ENCODE measurements at places on chromosomes 1 and 21.

GRCh38 chr1:167463875-167464575, 54.3 kb downstream of the CD247 start:
- no peak for DNase-seq

DNA sequence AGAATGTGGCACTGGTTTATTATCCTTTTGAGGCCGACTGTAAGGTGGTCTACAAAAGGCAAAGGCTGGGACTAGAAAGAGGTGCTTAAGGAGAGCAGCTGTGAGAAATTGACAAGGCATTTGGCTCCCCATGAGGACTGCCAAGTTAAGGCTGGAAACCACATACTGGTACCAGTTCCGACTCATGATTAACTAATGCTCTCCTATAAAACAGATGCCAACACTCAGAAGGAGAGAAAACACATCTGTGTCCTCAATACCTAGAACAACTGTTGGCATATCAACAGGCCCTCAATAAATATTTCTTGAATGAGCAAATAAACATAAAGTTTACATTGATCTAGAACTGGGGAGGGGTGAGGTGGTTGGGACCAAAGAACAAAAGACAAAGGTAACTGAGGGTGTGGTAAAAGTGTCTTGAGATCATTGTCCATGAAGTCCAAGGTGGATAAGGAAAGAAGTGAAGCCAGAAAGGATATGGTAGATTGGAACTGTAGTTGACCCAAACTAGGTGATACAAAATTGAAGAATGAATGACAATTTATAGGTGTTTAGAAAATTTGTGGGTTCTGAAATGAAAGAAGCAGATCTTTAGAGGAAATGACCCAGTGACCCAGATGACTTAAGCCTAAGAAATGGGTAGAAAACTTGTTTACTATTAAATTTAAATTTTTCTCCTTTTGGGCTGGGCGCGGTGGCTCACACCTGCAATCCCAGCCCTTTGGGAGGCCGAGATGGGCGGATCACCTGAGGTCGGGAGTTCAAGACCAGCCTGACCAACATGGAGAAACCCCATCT, 16.9 kb upstream of the MCL1 start:
- DNase-seq = peak; percentile 35

DNA sequence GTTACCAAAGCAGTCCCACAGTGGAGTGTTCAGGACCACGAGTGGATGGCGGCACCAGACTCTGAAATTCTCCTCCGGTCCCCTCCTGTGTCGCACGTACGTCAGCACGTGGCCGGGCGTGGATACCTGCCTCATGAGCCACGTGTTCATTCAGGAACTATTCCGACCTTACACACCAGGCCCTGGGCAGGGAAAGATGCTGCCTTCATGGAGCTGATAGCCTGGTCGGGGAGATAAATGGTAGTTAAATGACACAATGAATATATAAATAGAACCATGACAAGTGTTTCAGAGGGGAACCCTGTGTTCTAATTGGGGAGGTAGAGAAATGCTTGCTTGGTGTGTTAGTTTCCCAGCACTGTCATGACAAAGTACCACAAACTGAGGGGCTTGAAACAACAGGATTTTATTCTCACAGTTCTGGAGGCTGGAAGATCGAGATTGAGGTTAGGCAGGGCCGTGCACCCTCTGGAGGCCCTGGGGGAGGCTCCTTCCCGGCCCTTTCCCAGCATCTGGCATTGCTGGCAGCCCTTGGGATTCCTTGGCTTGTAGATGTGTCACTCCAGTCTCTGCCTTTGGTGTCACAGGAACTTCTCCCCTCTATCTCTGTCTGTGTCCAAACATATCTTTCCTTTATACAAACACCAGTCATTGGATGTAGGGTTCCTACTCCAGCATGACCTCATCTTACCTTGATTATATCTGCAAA, 28.9 kb upstream of the GPR137B start:
- no peak for DNase-seq

DNA sequence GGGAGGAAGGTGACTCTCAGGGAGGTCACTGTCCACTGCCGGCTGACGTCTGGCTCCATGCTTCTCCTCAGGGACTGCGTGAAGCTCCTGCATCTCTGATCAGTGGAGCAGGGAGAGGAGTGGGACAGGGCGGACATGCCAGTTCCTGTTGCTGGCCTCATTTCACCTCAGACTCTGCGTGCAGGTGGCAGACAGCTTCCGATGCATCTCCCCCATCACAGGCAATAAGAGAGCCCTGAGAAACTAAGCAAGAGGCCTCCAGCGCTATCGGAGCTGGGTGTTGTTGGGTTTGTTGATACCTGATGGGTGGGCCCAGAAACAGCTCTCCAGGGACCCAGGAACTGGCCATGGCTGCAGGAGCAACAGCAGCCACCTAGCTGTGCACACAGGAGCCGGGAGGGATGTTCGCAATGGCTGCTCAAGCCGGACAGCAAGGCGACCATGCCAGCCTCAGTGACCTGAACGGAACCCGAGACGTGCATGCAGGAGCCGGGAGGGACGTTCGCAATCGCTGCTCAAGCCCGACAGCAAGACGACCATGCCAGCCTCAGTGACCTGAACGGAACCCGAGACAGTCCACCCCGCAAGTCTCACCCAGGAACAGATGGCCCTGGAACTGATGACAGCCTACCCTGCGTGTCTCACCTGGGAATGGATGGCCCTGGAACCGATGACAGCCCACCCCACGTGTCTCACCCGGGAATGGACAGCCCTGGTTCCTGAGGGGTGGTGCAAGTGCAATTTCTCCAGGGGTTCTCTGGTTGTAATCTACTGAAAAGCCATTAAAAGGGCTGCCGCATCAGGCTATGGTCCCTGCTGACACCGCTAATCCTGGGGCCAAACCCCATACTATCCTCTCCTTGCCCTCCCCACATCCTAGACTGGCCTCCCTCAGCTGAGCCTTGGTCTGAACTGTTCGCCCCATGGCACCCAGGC, 14.2 kb upstream of the PCBP3 start:
- no peak for DNase-seq

DNA sequence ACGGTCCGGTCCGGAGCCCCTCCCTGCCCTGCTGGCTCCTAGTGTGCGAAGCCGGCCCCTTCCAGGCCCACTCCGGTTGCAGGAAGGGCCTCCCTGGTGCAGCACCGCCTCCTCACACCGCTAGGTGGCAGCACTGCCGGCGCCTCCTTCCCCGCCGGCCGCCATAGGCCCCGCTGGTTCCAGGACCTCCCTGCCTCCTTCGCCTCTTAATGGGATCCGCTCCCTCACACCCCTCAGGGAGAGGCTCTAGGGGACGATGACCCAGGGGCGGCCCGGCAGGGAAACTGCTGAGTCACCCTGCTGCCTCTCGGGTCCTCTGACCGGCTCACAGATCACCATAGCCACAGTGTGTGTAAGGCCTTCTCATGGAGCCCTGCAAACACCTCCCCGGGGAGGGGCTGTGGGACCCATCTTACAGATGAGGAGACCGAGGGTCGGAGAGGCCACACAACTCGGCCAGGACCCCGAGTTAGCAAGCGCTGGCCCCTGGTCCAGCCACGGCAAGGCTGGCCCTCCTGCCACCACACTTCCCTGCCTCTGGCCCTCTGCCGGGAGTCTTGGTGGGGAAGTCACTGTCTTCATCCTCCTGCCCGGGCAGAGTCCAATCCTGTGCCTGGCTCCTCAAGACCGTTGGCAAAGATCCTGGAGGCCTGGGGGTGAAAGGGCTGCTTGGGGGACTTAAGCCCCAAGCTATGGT, 1.6 kb upstream of the AJAP1 start:
- peak; percentile 34 for DNase-seq

- DNase-seq = no peak
These were observed 63.6 kb downstream of the MIS18A start for GRCh38 chr21:32215306-32215685.

GRCh38 chr1:23169727-23170335, 1.2 kb upstream of the LUZP1 start:
- DNase-seq = peak; percentile 95

- no peak for DNase-seq
These were observed 3.0 kb downstream of the AURKAIP1 start for GRCh38 chr1:1371746-1372711.

DNA sequence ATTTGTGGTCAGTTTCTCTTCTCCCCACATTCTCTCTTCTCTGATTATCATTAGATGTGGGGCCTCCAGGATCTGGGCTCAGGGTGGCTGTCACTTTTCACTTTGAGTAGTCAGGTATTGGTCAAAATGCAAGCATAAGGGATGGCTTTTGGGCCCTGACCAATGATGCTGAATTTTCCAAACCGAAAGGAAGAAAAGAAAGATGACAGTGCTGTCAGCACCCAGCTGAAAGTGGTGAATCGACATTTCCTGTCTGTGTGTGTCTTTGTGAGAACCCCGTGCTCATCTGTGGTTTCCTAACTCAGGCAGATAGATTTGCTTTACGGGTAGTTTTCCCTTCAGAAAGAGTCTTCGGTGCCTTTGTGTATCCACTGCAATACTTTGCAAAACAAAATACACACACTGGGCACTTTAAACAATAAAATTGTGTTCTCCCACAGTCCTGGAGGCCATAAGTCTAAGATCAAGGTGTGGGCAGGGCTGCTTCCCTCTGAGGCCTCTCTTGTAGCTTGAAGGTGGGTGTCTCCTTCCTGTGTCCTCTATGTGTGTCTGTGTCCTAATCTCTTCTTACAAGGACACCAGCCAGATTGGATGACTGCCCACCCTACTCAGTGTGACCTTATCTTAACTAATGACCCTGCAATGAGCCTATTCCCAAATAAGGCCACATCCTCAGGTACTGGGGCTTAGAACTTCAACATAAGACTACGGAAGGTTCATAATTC, 274.8 kb upstream of the AJAP1 start:
- DNase-seq = no peak

DNA sequence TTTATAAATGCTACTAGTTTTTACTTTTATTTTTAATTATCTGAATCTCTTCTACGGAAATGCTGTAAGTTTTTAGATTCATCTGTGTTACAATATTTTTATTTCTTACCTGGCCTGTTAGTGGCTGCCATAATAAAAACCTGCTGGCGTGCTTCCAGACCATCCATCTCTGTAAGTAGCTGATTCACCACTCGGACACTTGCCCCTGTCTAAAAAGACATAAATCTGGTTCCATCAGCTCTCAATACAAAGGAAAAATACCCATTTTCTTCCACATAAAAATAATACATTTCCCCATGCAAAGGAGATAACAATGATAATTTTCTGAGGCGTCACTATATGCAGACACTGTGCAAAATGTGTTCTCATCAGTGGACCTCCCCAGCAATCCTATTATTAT, 62.0 kb downstream of the NVL start:
- DNase-seq = no peak

- DNase-seq = no peak
These were observed 9.9 kb downstream of the LMO4 start for GRCh38 chr1:87338566-87338965.

- no peak for DNase-seq
These were observed 5.5 kb upstream of the KLF17 start for GRCh38 chr1:44113095-44113609.

GRCh38 chr1:174090471-174090870, 68.3 kb upstream of the RC3H1 start:
- DNase-seq = no peak

DNA sequence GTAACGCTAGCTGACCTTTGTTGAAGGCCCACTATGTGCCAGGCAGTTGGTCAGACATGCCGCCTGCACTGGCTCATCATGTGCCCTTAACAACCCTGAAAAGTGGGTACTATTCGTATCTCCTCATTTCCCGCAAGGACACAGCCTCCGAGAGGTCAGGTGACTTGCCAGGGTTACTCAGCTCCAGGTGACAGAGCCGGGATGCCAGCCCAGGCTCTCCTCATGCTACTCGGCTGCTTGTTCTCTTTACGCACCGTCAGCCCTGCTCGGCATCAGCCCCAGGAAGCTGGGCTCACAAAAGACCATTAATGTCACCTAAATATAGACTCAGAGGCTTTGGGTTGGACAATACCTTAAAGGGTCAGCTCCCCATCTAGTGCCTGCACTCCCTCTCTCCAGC, 29.0 kb downstream of the GRHL3 start:
- no peak for DNase-seq

- no peak for DNase-seq
These were observed 5.4 kb upstream of the ZNF691 start for GRCh38 chr1:42841010-42841409.

DNA sequence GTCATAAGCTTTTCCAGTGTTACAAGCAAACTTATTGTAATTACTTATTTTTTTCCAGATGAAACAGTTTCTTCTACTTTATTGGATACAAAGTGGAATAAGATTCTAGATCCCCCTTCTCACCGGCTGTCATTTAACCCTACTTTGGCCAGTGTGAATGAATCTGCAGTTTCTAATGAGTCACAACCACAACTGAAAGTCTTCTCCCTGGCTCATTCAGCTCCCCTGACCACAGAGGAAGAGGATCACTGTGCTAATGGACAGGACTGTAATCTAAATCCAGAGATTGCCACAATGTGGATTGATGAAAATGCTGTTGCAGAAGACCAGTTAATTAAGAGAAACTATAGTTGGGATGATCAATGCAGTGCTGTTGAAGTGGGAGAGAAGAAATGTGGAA, 95.5 kb downstream of the ZFYVE9 start:
- peak; percentile 39 for DNase-seq

GRCh38 chr1:109821221-109821669, 57.5 kb upstream of the EPS8L3 start:
- DNase-seq = peak; percentile 91

DNA sequence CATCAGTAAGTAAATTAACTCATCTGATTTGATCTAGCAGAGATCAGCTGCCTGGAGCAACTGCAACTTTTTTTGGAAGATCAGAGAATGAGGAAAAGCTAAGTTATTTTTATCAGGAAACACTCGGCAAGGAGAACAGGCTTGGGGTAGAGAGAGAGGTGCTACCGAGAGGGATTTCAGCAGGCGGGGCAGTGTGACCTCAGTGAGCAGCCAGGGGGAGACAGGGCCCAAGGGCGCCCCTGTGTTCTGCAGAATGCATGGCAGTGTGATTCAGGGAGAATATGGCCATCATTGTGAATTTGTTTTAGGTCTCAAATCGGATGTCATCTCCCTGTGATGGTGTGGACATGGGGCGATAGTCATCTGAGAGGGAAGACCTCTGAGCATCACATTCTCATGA, 484.1 kb upstream of the VAMP3 start:
- DNase-seq = no peak

GRCh38 chr1:53608071-53608470, 130.9 kb downstream of the GLIS1 start:
- DNase-seq = no peak

Data from fibroblast of pulmonary artery (primary cell).